Esophagus squamous epithelium (tissue), 5 donors: ENCODE measurements at places on chromosomes 5 and 9. TPM values are rescaled to one million over a fixed set of nuclear protein-coding genes. Genes with fewer than 3 reads are reported as not detected.

The WNT8A gene
- total RNA-seq, result not detected

The EGFLAM gene
- total RNA-seq, result 1.7 TPM

The NOL6 gene
- 41.9 TPM for total RNA-seq

The PKD2L2 gene
- total RNA-seq, result not detected

The PLEKHG4B gene
- 0.12 TPM for total RNA-seq

The SPINK4 gene
- not detected for total RNA-seq

The IL4 gene
- total RNA-seq, result not detected

The CER1 gene
- total RNA-seq, result not detected

The CARD19 gene
- 37.8 TPM for total RNA-seq

The AQP7 gene
- not detected for total RNA-seq

The PCDHA1 gene
- not detected for total RNA-seq

The SPATA31E1 gene
- total RNA-seq, result not detected
